ENCODE measurements at places on chromosomes 1 and 21.
A peak's percentile ranks its signal among the peaks of the same experiment; 100 is the strongest.

- DNase-seq: no peak
Observed at GRCh38 chr1:15883326-15883725, 35.8 kb downstream of the SPEN start.

DNA sequence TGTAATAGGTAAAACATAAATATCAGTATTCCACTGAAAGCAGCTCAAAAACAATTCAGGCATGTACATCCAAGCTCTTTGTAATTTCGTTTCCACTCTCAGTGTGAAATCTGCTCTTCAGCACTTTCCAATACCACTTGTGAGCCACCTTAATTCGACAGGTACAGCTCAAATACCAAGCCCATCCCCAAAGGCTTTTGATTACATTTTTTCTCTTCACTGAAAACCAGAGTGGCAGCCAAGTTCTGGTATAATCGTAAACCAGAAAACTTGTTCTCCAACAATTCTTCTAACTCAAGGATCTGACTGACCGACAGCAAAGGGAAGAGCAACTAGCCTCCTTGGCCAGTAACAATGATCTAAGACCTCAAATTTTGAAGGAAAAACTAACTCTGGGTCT, 36.8 kb downstream of the FBXO42 start:
- no peak for DNase-seq

- DNase-seq: no peak
Observed at GRCh38 chr1:56036479-56036878, 542.9 kb downstream of the PLPP3 start.

DNA sequence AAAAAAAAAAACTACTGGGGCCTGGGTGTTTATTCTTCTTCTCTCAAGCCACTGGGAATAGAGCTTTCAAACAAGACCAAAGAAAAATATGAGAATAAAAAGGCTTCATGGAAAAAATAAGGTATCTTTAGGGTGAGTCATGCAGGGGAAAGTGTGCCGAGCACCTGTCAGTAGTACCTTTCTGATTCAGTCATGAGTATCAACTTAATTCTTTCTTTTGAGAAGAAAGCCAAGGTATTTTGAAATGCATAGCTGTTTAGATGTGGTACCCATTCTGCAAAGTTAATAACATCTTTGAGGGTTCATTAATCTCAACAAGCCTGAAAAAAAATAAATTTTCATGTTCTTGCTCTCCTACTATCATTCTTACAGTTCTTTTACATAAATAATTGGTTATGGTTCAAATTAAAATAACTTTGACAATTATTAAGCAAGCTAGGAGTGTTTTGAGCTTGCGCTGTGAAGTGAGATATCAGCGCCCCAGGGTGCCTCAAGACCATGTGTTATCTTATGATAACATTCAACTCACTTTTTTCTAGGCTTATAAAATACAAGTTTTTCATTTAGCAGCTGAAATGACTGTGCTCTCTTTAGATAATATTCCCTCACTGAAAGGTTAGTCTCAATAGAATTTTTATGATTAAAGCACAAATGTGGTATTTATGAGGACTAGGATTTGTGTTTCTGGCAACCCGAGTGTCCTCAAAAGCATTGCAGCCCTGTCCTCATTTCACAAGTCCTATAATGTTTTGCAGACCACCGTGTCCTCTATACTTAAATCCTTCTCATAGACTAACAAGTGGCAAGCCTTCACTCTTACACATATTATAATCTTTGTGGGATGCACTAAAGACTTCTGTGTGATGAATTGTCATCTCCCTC, 138.6 kb downstream of the SLC44A5 start:
- no peak for DNase-seq

DNA sequence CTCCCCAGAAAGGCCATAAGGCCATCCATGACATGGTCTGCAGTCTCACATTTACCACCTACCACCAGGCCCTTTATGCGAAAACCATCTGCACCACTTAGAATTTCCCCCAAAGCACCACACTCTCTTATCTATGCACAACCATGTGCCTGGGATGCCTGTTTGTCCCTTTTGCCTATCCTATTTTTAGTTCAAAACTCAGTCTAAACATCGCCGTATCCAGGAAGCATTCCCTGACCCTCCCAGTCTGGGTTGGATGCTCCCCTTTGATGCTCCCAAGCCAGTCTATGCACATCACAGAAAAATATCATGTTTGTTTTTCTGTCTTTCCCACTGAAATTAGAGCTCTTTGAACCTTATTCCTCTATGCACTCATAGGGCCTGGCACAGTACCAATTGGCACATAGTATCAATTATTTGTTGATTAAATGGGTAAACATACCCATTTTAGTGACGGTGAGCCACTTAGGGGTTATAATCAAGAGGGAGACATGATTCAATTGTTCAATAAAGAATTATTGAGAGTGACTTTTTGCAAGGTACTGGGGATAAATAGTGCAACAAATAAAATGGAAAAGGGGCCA, 6.7 kb downstream of the MPL start:
- no peak for DNase-seq

DNA sequence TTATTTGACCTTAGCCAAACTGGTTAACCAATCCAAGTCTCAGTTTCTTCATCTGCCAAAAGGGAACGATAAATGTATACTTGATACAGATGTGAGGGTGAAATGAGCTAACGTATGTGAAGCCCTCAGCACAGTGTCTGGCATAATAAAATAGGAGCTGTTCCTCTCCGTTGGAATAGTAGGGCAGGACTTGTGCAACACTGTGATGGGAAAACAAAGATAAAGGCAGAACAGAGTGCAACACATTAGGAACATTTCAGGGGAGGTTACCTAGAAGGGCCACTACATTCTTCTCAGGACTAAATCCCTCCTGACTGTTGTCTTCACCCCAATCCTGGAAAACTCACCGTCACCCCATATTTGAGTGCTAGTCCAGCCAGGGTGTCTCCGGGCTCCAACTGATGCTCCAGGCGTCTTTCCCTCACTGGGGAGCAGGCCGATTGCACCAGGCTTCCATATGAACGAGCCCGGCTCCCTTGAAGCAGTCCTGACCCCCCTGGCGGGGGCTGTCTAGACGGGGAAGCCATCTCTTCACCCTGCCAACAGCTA, 896 bp downstream of the LYSMD1 start:
- DNase-seq: peak; percentile 71

GRCh38 chr1:67489643-67490042, 59.4 kb upstream of the SERBP1 start:
- DNase-seq: peak; percentile 19

DNA sequence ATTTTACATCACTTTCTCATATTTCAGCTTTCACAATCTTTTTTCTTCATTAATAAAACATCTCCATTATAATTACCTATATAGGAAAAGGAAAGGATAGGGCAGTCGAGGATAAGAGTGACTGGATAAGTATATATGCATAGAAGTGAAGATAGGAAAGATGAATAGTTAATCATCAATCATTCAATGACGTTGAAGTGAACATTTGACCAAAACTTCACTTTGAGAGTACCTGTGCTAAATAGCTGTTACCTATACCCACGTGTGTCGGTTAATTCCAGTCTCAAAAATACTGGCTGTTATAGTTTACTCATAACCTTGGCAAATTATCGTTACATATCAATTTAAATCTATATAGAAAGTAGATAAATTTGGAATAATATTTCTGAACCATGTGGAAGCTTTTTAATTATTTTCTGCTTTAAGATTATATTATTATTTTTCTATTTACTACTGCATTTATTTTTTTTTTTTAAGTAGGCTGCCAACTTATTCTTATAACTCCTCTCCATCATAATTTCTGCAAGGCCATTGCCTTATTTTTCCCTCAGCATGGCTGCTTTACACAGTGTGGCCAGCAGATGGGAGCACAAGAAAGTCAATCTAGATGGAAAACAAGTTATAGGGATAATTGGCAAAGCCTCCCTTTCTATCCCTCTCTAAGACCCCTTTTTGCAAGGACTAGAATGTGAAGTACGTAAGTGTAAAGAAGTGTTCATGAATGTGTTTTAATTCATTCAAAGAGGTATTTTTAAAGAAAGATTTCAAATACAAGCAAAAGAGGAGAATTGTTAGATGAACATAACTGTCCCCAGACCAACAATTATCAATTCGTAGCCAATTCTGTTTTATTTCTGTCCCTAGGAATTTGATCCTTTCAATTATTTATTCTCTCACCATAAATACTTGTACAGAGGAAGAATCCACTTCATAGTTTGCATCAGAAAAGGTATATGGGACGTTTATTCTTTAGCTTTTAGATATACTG, 290.4 kb downstream of the KCNT2 start:
- DNase-seq: peak; percentile 36

- no peak for DNase-seq
Observed at GRCh38 chr1:177289532-177289931, 118.8 kb downstream of the BRINP2 start.

GRCh38 chr1:198830412-198830811, 191.6 kb downstream of the PTPRC start:
- no peak for DNase-seq

DNA sequence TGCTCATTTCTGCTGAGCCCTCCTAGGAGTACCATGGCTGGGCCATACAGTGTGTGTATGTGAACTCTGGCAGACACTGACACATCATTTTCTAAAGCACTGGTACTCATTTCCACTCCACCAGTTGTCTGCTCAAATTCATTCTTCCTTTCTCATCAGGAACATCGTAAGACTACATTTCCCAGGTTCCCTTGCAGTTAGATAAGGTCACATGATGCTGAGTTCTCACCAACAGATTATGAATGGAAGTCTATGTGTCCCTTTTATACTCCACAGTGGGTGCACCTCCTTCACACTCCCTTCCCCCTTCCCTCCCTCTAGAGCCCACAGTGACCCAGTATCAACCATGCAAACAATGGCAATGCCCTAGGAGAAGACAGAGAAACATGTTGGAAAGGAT, 38.3 kb upstream of the PAX7 start:
- DNase-seq: no peak

- DNase-seq: no peak
Observed at GRCh38 chr1:174724219-174724618, 275.5 kb upstream of the CACYBP start.

DNA sequence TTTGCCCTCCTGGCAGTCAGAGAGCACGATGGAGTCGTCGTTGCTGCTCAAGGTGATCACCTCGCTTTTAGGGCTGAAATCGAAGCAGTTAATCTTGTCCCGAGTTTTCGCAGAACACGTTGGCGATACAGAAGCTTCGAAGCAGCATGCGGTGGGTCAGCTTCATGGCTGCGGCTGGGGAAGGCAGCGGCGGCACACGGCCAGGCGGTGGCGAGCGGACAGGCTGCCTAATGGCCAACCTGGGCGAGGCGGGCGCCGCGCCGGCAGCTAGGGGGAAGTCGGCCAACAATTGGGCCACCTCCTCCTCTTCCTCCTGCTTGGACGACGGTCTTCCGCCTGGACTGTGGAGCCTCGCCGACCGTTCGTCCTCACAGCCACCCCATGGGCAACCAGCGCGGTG, 34.8 kb downstream of the CDC7 start:
- no peak for DNase-seq

DNA sequence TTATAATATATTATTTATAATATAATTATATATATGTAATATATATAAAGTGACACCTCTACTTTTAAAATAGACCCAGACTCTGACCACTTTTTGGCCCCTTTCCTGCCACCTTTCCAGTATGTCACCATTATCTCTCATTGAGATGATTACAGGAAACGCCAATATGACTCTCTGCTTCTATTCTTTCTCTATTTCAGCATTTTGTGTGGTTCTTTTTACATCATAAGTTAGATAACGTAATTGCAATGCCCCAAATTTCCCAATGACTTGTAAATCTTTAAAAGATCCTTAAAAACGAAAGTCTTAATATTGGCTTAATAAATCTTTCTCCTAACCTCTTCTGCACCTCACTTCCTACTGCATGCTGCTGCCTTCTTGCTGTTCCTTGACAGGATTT, 8.1 kb upstream of the GBP5 start:
- no peak for DNase-seq

GRCh38 chr1:180611016-180611930, 20.5 kb upstream of the XPR1 start:
- no peak for DNase-seq

DNA sequence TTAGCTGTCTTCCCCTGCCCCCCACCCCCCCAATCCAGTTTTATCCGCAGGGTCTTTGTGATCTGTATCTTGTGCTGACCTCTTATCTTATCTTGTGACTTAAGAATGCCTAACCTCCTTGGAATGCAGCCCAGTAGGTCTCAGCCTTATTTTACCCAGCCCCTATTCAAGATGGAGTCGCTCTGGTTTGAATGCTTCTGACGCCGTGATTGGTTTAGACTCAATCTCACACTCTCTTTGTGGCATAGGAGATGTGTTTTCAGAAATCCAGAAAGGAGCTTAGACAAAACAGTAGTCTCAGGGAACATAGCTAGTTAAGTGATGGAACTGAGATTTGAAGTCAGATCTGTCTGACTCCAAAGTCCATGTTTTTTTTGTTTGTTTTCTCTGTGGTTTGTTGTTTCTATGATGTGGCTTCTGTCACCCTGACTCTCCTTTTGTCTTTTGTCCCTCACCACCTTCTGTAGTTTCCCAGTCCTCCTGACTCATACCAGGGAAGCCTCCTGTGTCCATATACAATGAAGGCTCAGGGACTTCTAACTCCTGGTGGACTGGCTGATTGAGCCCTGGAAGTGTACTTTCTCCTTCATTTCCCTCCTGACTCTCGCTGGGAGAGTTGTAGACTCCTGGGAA, 18.1 kb upstream of the USP24 start:
- no peak for DNase-seq

DNA sequence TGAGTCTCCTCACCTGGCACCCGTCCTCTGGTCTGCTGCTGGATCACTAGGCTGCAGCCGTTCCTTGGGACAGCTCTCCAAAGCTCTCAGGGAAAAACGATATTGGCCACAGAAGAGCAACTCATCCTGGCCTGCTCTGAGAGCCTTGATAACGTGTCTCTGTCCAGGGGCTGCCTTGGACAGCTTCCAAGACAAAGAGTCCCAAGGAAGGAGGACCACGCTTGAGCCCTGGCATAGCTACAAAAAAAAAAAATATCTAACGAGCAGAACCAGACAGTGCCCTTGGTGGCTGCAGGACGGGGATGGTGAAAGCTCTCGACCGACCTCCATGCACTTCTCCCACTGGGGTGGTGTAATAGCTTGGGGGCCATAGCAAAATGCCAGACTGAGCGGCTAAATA, 589.6 kb downstream of the NPHP4 start:
- no peak for DNase-seq

GRCh38 chr1:183733715-183734114, 71.2 kb upstream of the RGL1 start:
- no peak for DNase-seq

GRCh38 chr1:81525085-81525484, 275.6 kb upstream of the ADGRL2 start:
- no peak for DNase-seq

- no peak for DNase-seq
Observed at GRCh38 chr1:24893431-24893830, 36.6 kb downstream of the RUNX3 start.

DNA sequence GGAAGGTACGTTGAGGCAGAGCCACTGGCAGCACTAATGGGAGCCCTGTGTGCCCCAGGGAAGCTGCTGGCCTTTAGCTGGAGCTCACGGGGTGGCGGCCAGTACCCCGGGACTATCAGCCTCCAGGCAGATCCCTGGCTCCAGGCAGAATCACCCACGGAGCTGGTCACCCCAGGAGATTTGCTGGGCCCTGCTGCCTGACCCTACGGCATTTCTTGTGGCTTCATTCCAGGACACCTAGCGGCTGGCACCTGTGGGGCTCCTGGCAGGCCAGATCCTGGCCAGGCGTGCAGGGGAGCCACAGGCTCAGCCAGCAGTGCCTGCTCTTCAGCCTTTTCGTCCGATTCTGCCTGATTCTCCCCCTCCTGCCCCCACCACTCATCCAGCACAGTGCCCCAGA, 7.1 kb downstream of the PADI1 start:
- no peak for DNase-seq

- DNase-seq: no peak
Observed at GRCh38 chr1:198177546-198177945, 20.7 kb downstream of the NEK7 start.

GRCh38 chr1:8516793-8517556, 199.1 kb downstream of the SLC45A1 start:
- DNase-seq: peak; percentile 47

All from fibroblast of villous mesenchyme (primary cell).